ENCODE measurements at places on chromosomes 1 and 21.

- H3K27me3 ChIP-seq: no peaks in the 10 kb centered on the region
- H3K27ac ChIP-seq: no peak overlapping the region
- H3K4me1 ChIP-seq: no peaks in the 10 kb centered on the region
- peaks cover 100% of the 10 kb centered on the region for H3K36me3 ChIP-seq
- H3K4me3 ChIP-seq: no peak overlapping the region
- DNase-seq: no peak
These were observed 30.7 kb downstream of the KYAT3 start for GRCh38 chr1:88961647-88962275.

DNA sequence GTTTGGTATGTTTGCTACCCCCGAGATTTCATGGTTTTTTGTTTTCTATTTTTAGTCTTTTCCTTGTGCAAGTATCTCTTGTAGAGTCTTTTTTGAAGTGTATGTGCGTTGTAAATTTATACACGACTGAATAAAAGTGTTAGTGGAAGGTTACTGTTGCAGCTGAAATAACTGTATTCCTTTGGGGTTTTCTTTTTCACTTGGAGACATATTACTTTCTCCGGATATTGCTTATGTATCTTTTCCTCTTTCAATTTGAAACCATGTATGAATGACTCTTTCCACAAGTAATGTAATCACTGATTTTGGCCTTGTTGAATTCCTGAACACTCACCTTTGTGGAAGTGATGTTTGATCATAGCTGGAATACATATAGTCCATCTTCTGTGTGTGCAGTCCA lies 956 bp downstream of the URB2 start:
- peak overlapping the region; percentile 94 for H3K4me3 ChIP-seq
- H3K4me1 ChIP-seq: peaks cover 34% of the 10 kb centered on the region
- peaks cover 11% of the 10 kb centered on the region for H3K36me3 ChIP-seq

- no peak for DNase-seq
- H3K4me3 ChIP-seq: no peak overlapping the region
- H3K4me1 ChIP-seq: no peaks in the 10 kb centered on the region
- no peaks in the 10 kb centered on the region for H3K36me3 ChIP-seq
- H3K27ac ChIP-seq: no peak overlapping the region
These were observed 16.8 kb downstream of the S100A7A start for GRCh38 chr1:153432874-153433681.

DNA sequence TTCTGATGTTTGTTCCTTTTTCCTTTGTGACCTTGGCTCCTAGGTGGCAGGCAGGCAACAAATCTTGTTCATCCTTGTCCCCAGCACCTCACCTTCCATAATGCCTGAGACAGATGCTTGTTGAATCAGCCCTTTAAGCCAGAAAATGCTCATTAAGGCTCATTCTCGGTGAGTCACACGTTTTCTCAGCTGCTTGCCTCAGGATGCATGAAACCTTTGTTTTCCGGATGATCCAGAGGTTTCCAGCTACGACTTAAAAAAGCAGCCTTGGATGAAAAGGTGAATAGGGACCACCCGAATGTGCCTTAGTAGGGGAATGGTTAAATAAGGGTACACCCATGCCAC lies 4.6 kb upstream of the ATP13A2 start:
- no peak overlapping the region for H3K27ac ChIP-seq
- no peak overlapping the region for H3K4me3 ChIP-seq
- H3K36me3 ChIP-seq: peaks cover 39% of the 10 kb centered on the region
- no peak for DNase-seq

DNA sequence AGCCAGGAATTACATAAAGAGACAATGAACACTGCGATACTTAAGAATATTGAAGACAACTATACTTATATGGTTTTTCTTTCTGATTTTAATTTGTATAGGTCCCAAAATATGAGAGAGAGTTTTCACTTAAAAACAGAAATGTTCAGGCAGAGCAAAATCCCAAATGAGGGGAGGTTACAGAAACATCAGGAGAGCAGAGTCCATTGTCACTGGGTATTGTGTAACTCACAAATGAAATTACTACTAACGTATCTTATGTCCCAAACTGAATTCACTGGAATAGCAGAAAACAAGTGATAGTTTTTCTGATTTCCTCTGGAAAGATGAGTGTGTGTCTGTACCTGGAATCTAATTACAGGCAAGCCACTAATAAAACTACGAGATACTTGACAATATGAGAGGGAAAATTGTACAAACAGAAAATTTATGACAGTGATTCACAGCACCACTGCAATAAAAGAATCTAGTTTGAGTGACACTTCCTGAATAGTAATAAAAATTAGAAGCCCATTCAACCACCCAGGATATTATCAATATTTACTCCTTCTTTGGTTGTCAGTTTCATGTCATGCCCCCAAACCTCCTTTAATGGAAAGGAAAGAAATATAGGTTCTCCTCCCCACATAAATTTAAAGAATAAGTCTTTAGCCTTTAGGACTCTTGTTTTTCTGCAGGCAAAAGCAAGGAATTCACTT lies 522.6 kb downstream of the ADGRL2 start:
- no peaks in the 10 kb centered on the region for H3K4me1 ChIP-seq
- H3K27ac ChIP-seq: no peak overlapping the region
- no peak for DNase-seq
- no peak overlapping the region for H3K4me3 ChIP-seq
- H3K27me3 ChIP-seq: no peaks in the 10 kb centered on the region
